ENCODE measurements at places on chromosomes 11 and 22. TPM values are rescaled to one million over a fixed set of nuclear protein-coding genes. Genes with fewer than 3 reads are reported as not detected.

MYOD1 gene
- 31.8 TPM for total RNA-seq

PACSIN2 gene
- total RNA-seq: 49.1 TPM

SCN4B gene
- 4.1 TPM for total RNA-seq

TSPAN18 gene
- 23.2 TPM for total RNA-seq

MS4A4E gene
- total RNA-seq: not detected

RFPL2 gene
- total RNA-seq: not detected

ZP1 gene
- total RNA-seq: not detected

DSCAML1 gene
- total RNA-seq: 0.31 TPM

EHF gene
- 105 TPM for total RNA-seq

OR11H1 gene
- not detected for total RNA-seq

EXPH5 gene
- total RNA-seq: 8.8 TPM

RIMBP3C gene
- not detected for total RNA-seq

HTR3A gene
- not detected for total RNA-seq

LRRC74B gene
- total RNA-seq: not detected

RAB3IL1 gene
- 19.6 TPM for total RNA-seq

MCAT gene
- total RNA-seq: 9.0 TPM

Measured in tongue (tissue), 3 donors.